T-helper 2 cell (primary cell): ENCODE measurements at places on chromosomes 6 and 20.

DNA sequence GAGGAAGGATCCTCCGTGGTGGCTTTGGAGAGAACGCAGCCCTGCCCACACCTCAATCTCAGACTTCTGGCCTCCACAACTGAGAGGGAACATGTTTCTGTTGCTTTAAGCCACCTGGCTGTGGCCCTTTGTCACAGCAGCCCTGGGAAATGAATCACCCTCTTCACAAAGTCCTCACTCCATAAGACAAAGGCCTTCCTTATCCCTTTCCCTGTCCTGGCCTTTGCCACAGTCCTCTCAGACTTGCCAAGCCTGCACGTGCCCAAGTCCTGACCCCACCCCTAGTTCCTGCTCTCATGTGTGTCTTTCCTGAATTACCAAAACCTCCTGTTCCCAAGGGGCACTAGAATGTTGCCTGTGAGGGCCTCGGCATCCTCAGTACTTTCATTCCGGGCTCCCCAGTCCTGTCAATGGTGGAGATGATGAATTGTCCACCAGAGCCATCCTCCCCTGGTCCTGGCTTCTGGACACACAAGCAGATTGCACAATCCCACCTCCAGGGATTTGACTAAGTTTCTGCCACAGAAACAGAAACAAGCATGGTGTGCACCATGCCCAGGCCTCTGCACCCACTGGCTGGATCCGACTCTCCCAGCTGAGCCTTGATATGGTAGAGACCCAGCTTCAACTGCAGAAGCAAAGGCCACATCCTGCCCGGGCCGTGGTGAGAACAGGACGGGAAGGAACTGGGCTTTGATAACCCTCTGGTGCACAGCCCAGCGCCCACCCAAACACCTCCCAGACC lies 232.6 kb upstream of the PDE10A start:
- DNase-seq = no peak

DNA sequence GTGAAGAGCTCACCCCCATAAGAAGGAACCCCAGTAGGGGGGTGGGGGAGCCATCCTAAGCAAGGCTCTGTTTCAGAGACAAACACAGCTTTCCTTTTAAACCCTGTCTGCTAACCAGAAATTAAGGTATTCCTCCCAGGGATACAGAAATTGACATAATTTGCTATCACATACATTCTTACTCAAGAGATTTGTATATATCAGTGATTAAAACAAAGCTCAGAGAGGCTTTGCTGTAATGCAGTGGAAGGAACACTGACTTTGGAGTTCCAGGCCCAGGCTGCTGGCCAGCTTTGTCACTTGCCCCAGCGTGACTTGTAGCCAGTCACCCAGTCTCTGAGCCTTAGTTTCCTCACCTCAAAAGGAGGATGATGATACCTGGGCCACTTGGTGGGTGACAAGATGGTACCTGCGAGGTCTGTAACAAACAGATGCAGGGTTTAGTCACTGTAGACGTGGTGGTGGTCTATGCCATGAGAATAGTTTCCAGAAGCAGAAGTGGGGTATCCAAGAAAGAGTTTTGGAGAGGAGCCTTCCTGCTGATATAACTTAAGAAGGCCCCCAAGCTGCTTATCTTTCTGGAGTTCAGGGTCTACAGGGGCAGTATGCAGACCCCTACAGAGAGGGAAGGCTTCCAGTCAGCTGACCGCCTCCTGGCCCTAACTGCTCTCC lies 3.2 kb upstream of the FOXF2 start:
- DNase-seq = no peak

DNA sequence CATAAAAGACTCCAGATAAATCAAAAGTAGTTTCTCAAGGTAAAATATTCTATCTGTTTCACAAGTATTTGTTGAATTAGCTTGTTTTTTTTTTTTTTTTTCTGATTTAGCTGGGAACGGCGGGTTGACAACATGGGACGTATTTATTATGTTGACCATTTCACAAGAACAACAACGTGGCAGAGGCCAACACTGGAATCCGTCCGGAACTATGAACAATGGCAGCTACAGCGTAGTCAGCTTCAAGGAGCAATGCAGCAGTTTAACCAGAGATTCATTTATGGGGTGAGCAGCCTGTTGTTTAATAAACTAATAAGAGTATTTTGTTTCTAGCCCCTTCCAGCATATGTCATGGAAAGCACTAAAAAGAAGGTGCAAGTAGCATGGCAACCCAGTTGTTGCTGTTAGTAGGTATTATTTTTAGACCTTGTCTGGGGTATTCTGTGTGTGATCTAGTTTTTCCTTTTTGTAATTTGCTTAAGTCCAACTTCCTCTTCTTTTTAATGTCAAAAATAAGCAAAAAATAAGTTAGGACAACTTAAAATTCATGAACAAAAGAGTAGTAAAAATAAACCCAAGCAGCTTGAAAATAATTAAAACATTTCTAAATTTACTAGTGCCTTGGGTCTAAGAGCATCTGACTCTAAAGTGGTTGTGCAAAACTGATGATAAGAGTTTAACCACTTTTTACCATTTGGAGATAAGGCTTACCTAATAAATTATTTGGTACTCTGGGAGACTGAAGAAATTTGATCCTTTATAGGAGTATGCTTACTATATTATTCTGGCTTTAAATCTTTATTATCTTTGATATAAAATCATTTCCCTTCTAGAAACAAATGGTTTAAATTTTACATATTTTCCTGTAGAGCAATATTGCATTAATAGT lies 70.8 kb upstream of the DYNLRB1 start:
- DNase-seq = no peak

DNA sequence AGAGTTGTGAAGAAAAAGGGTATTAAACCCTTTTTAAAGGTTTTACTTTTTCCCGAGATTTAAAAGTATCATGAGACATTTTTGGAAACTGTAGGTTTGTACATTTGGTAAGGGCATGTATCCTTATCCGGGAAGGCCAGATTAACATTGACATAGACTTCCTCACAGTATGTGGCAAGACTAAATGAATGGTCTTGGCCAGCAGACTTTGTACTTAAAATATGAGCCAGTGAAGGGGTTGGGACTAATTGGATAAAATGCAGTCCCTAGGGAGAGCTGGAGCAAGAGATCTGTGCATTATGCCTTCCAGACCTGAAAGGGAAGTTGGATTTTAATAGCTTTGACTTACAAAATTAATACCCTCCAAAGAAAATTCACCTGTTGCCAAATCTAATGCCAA lies 60.4 kb upstream of the CCN2 start:
- no peak for DNase-seq

GRCh38 chr6:148736774-148737412 lies 9.9 kb upstream of the UST start:
- no peak for DNase-seq

- no peak for DNase-seq
Observed at GRCh38 chr6:168664956-168665355, 224.0 kb downstream of the SMOC2 start.

DNA sequence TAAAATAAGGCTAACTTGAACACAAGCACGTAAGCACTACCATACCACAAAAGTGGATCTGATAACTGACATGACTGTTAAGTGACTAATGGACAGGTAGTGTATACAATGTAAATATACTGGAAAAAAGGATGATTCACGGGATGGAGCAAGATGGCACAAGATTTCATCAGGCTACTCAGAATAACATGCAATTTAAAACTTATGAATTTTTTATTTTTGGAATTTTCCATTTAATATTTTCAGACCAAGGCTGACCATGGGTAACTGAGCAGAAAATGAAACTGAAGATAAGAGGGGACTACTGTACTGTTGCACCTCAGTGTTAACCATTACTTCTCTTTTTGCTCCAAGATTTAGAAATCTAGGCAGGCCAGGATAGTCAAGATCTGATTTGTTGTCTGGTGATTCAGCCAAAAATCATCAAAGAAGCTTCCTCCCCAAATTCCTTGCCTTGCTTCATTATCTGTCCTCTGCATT lies 45.4 kb downstream of the TPBG start:
- no peak for DNase-seq

DNA sequence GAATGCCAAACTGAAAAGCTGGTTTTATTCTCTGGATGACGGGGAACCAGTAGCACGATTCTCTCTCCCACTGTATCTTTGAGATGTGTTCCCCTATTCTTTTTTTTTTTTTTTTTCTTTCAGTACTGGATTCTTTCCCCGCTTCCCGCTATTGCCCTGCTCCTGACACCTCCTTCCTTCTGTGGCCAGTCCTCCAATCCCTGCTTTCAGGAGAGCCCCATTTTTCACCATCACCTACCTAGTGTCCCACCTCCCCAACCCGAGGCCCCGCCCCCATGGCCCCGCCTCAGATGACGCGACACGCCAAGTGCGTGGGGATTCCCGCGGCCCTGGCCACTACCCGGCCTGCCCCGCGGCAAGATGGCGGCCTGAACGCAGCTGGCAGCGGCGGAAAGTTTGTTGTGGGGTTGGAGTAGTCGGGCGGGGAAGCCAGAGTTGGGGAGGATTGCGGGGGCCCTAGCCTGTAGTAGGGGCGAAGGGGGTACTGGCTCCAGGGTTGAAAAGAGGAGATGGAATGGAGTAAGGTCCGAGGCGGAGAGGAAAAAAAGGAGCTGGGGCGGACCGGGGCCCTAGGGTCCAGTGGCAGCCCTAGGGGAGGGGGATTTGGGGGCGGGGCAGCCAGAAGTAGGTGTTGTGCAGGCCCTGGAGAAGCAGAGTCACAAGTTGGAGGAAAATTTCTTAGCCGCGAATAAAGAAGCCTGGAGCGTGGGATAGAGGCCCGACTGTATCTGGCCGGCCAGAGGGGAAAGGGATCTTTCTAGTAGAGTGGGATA lies at the start of gene TJAP1:
Gene TJAP1 (plus strand): TSS at position 336 of the 773 bp plus-strand sequence. CDS start 21,432 bp downstream, outside the sequence.
- DNase-seq = peak; percentile 96

- DNase-seq = no peak
Observed at GRCh38 chr20:14996883-14997672, 659.7 kb upstream of the FLRT3 start.

DNA sequence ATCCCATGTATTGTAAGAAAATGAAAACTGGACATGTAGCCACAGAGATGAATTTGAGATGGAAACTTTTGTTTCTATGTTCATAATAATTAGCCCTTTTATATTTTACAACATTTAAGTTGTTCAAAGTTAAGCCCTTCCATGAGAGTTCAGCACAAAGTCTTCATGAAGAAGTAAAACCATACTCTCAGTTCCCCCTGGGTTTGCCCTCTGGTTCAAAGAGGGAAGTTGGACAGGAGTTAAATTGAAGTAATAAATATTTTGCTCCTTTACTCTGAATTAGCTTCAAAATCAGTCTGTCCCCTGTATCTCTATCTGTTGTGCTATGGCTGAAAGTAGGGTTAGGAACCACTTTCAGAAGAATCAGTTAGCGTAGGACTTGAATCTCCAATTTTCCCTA lies 31.1 kb downstream of the PHACTR2 start:
- DNase-seq = no peak

GRCh38 chr6:14278006-14278405 lies 160.4 kb downstream of the CD83 start:
- DNase-seq = no peak

- DNase-seq = no peak
Observed at GRCh38 chr6:41579088-41579610, 33.0 kb downstream of the FOXP4 start.

DNA sequence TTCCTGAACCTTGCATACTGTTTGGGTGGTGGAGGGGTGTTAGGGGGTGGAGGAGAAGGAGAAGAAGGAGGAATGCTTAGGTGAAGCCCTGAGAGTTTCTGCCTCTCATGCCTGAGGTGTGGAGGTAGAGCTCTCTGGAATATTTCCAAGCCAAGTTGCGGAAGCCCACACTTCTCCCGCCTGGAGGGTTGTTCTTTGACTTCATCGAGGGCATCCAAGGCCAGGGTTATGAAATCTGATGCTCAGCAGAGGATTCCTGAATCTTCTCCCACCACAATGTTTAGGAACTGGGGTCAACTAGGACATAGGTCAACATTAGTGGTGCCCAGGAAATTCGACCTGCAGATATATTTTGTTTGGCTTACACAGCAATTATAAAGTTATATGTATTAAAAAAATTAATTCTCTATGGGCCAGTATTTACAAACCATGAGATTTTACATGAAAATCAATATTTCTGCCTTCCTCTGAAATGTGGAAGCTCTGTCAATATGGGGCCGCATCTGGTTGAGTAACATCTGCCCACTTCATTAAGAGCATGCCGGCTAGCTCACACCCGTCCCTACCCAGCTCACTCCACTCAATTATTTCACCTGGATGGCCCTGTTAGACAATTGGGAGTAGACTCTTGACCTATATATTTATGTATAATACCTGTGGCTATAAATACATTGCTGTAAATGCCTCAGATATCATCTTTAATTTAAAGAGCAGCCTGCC lies 257.1 kb upstream of the ZFP64 start:
- DNase-seq = no peak

- DNase-seq = no peak
Observed at GRCh38 chr6:95142661-95143335, 434.5 kb upstream of the MANEA start.

- DNase-seq = no peak
Observed at GRCh38 chr6:108164815-108165706, 761 bp upstream of the NR2E1 start.

DNA sequence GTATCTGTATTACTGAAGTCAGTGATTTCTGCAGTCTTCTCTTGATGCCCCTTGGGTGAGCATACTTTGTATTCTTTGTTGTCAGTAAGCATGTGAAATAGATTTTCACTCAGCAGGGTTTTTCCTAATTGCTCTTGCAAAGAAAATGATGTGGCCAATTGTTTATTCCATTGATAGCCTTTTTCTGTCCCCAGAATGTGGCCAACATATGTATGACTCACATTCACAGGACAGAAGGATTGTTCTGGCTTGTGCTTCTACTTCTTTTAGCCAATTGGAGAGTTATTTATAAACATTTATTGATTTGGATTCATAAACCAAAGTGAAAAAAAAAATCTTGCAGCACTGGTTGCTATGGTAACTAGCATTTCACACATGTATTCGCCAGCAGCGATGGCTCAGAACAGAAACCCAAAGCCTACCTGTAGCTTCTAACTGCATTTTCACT lies 54.4 kb upstream of the RBM24 start:
- no peak for DNase-seq
